ENCODE measurements at places on chromosomes 12 and 14. TPM values are rescaled to one million over a fixed set of nuclear protein-coding genes. Genes with fewer than 3 reads are reported as not detected.

Gene KRT71
- total RNA-seq = under 0.01 TPM

Gene KRT79
- total RNA-seq = not detected

Gene ZNF385A
- total RNA-seq = 0.79 TPM

Gene CPM
- 4.3 TPM for total RNA-seq

All from placental epithelial cell (primary cell).